ENCODE measurements at places on chromosomes 2 and 18.

DNA sequence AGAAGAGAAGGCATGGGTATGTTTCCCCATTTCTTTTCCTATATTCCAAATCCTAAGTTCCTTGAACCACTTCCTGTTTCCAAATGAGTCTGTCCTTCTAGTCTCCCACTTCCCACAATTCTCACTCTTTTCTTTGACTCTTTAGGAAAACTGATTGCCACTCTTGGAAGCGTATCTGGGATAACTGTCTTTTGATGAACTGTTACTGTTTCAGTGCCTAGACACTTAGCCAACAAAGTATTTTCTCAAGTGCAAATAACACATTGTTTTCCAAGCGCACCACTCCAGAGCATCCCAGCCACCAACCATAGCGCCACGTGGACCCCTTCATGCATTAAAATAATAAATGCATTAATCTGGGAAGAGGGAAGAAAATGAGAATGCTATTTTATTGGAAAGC lies 342.8 kb downstream of the MTX2 start:
- no peak for DNase-seq

- DNase-seq: no peak
These were observed 7.3 kb upstream of the VAPA start for GRCh38 chr18:9906481-9906880.

DNA sequence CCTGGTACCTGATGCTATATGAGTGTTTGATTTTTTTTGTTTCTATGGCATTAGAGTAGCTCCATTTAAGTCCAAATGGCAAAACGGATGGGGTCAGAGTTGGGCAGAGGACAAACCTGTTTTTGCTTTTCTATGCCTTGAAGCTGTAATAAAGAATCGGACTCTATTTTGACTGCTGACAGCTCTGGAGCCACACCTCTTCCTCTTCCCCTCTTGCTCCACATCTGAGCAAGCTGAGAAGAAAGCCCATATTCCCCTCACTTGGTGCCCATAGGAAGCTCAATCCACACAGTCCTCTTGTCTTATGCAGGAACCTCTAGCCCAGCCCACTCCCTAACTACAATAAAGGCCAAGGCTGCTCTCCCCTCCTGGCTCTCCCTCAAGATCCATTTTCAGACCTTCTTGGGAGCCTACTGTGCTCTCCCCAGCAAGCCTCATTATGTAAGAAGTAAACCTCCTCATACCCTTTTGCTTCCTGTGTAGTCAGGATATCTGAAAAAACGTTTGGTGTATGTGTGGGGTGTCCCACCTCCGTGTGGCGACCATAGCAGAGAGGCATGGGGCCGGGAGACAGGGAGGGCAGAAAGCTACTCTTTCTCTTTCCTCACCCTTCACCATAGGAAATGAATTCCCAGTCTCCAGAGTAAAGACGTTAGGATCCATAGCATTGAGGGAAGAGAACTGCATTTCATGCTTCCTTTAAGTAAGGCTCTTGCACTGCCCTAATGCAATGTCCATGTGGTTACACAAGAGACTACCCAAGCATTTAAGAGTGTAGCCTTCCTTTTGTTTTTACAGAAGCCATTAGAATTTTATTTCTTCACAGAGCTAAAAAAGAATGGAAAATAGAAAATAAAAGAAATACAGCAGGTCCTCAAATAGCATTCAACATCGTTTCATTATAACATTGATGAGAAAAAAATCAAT lies 41.9 kb upstream of the RAPGEF4 start:
- DNase-seq: no peak

GRCh38 chr2:126645211-126645618 lies 10.7 kb upstream of the GYPC start:
- DNase-seq: no peak

DNA sequence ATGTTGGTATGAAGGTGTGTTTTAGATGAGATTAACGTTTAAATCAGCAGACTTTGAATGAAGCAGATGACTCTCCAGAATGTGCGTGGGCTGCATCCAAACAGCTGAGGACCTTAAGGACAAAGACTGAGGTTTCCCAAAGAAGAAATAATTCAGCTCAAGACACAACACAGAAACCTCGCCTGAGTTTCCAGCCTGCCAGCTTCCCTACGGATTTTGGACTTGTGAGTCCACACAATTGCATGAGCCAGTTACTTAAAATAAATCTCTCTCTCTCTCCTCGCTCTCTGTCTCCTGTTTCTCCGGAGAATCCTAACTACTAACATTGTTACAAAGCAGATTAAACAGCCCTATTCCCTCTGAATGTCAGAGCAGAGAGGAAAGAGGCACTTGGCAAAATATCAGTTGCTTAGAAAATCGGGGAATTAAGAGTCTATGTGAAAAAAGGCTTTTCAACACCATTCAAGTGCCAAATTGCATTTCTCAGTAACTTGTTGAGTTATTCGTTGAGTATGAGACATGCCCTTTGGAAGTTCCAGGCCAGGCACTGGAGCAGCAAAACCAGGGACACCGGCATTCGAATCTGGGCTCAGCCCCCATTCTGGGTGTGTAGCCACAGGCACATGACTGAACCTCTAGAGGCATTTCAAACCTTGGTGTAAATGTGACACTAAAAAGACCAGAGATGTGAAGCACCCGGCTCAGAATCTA lies 174.6 kb upstream of the PID1 start:
- DNase-seq: peak; percentile 70

- DNase-seq: no peak
These were observed 159.7 kb downstream of the DOCK10 start for GRCh38 chr2:224882291-224883171.

- DNase-seq: no peak
These were observed 121.6 kb downstream of the GALNT14 start for GRCh38 chr2:31016648-31017047.
